ENCODE measurements at places on chromosomes 16 and 17. TPM values are rescaled to one million over a fixed set of nuclear protein-coding genes. Genes with fewer than 3 reads are reported as not detected.

Gene KRTAP2-2
- total RNA-seq, result not detected

Gene HES7
- 1.6 TPM for total RNA-seq

Gene ARHGAP44
- total RNA-seq, result 0.38 TPM

Gene CCDC78
- 8.6 TPM for total RNA-seq

Gene MMP15
- total RNA-seq, result 1.3 TPM

Gene GCGR
- not detected for total RNA-seq

Gene HS3ST4
- total RNA-seq, result not detected

Gene ADCY9
- total RNA-seq, result 10.3 TPM

Gene SPG7
- 161 TPM for total RNA-seq

Gene NPIPA7
- 6.2 TPM for total RNA-seq

Gene TP53TG3F
- total RNA-seq, result not detected

Gene NOXO1
- total RNA-seq, result 0.86 TPM

Gene OTOP3
- not detected for total RNA-seq

Gene NLRP1
- total RNA-seq, result 242 TPM

Gene GP1BA
- total RNA-seq, result not detected

Gene TAT
- total RNA-seq, result not detected

Gene SLC4A1
- total RNA-seq, result not detected

Gene ZSCAN10
- 0.56 TPM for total RNA-seq

Measured in T-cell (primary cell).